IMR-90 (cell line): ENCODE measurements at places on chromosomes 5 and 9. TPM values are rescaled to one million over a fixed set of nuclear protein-coding genes. Genes with fewer than 3 reads are reported as not detected.

DNA sequence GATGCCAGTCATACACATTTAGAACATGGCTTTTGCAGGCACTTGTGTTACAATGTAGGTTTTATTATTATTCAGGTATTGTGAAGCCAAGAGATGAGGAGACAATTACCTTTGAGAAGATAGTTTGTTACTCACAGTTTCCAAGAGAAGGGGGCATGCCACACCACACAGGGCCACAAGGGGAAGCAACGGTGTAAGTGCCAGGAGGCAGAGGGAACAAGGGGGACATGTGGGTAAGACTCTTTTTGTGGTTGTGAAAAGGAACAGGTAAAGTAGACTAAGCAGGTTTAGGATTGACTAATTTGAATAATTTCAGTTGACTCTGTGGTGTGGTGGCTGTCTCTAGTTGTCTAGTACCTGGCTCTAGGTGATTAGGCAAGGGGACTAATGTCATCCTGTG lies 191.2 kb downstream of the TRPM6 start:
- no peak for DNase-seq

DNA sequence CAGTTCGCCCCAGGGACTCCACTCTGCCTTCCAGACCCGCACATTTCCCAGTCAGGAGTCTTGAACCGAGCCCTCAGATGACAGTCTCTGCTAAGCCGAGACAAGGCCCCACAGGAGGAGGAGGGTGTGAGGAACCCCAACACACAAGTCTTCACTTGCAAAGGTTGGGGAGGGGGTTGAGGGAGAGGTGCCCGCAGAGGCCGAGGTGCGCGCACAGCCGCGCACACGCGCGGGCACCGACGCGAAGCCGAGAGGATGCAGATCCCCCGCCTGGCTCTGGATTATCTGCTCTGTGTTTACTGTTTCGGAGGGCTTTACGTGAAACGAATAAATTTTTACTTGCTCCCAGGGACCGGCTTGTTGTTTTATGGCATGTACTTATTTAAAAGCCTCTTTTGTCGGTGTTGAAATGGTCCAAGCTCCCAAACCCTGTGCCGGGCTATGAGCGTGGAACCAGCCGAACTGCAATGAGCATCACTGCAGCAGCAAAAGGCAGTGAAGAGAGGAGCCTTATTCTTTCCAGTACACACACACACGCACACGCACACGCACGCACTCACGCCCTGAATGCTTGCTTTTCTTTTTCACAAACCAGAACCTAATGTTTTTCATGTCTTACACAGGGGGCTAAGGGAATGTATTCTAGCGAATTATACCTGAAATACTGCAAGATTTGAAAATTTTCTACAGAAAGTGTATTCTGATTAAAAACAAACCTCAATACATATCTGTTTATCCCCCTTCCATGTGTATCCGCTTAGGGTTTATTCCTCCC lies 297.7 kb downstream of the PARP8 start:
- DNase-seq = no peak

DNA sequence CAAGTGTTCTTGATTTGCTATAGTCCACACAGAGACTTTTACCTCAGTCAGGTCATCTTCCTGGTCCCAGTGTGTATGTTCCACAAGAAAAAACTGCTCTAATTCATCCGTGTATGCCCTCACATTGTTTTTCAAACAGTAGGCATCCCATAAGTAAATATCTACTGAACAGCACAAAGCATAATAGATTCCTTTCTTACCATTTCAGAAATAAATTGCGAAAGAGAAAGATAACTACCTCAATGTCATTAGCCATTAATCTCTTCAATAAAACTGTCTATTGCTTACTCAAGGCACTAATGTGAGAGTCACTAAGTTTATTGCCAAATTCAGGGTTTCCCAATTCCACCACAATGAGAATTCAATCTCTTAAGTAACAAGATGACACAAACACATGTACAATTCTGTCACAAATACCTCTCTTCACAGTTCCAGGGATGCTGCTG lies 9.6 kb downstream of the FBXW2 start:
- peak; percentile 38 for DNase-seq

The ANKRD18A gene
- total RNA-seq = not detected in 2 replicates

The TIMD4 gene
- total RNA-seq = not detected in 2 replicates

The NMUR2 gene
- not detected in 2 replicates for total RNA-seq

DNA sequence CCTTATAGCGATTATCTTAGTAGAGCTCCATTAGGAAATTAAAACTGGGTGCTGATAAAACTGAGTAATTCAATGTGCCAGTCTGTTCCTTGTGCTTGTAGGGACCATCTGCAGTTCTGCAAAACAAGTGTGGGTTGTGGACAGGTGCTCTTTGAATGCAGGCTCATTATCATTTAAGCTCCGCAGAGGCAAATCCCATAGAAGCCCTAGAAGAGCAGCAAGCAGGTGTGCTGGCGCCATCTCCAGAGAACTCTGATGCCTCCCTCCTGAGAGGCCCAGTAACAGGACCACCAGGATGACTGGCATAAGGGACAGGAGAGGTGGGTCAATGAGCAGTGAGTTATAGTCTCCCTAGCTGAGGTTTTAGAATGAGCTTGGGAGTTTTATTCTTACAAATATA lies 1342.4 kb upstream of the DMAC1 start:
- DNase-seq = no peak

- DNase-seq = no peak
Measured at GRCh38 chr9:132791699-132792240, 86.3 kb downstream of the AK8 start.

The PCDHB15 gene
- 0.18 and 0.28 TPM in 2 replicates for total RNA-seq

The PCA3 gene
- not detected in 2 replicates for total RNA-seq

The PCDHGA10 gene
- 6.6 and 6.9 TPM in 2 replicates for total RNA-seq

The PCAT7 gene
- total RNA-seq = not detected in 2 replicates

The RC3H2 gene
- total RNA-seq = 55.5 and 58.4 TPM in 2 replicates

The IFNA4 gene
- not detected in 2 replicates for total RNA-seq

DNA sequence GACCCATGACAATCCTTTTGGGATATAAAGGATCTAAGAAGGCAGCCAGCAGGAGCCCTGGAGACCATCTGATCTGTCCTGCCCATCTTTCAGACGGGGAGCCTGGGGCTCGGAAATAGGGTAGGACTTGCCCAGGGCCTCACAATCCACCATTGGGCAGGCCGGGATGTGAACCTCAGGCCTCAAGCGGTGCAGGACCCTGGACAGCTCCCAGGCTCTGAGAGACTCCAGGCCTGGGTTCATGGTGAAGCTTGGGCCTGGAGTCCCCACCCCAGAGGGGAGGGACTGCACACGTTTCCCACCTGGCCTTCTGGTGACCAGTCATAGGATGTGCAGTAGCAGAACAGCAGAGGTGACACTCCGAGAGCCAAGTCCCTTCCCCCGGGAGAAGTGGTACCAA lies 36.6 kb upstream of the RAPGEF1 start:
- peak; percentile 36 for DNase-seq

DNA sequence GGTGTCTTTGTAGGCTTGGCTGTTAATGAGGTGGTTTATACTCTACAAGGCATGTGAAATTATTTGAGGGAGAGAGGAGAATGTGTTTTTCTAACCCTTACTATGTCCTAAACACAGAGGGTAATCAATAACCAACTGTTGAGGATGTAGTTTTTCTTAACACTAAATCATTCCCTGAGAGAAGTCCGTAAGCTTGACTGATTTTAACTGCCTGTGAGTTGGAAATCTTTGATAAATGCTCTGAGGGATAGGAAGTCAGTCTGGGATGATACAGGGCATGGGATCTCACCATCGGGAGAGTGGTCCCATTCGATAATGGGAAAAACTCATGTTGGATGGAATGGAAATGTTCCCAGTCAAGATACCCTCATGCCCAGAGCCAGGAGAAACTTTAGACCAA lies 249.6 kb downstream of the PDZD2 start:
- DNase-seq = no peak

GRCh38 chr9:134295746-134296250 lies 30.5 kb upstream of the RXRA start:
- no peak for DNase-seq

- peak; percentile 60 for DNase-seq
Measured at GRCh38 chr9:137534256-137535119, 15.7 kb downstream of the PNPLA7 start.

- peak; percentile 67 for DNase-seq
Measured at GRCh38 chr9:128438343-128439109, 17.3 kb upstream of the ODF2 start.

GRCh38 chr9:126490871-126491567 lies 122.7 kb upstream of the LMX1B start:
- DNase-seq = peak; percentile 69

DNA sequence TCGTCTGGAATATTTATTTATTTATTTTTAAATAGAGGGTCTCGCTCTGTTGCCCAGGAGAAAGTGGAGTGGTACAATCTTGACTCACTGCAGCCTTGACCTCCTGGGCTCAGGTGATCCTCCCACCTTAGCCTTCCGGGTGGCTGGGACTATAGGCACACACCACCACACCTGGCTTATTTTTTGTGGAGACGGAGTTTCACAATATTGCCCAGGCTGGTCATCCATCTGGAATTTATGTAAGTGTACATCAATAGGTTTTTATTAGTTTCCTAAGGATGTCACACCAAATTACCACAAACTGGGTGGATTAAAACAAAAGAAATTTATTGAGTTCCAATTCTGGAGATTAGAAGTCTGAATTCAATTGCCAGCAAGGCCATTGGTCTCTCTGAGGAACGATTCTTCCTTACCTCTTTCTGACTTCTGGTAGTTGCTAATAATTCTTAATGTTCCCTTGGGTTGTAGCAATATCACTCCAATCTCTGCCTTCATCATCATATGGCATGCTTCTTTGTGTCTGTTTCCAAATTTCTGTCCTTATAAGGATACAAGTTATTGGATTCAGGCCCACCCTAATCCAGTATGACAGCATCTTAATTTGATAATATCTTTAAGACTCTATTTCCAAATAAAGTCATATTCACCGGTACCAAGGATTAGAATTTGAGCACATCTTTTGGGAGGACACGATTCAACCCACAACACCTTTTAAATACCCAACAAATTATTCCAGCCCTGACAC lies 16.3 kb upstream of the RAD23B start:
- DNase-seq = no peak

The PRSS3 gene
- 16.4 and 26.9 TPM in 2 replicates for total RNA-seq

DNA sequence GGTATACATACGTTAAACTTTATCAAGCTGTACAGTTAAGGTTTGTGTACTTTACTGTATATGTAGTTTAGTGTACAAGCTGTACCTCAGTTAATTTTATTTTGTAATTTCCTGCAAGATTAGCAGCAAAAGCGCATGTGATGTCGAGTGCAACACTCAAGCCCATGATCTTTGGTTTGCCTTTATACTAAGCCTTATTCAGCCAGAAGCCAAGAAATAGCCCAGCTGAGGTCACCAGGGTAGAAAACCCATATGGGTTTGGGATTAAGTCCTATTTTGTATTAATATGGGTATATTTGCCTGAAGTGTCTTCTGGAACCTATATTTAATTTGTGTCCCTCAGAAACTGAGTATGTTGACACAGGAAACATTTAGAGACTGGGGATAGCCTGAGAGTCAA lies 59.3 kb downstream of the ZFAND5 start:
- DNase-seq = no peak

The PHF24 gene
- not detected in 2 replicates for total RNA-seq

- DNase-seq = peak; percentile 99
Measured at GRCh38 chr9:94166236-94166975, 82.1 kb downstream of the PTPDC1 start.

DNA sequence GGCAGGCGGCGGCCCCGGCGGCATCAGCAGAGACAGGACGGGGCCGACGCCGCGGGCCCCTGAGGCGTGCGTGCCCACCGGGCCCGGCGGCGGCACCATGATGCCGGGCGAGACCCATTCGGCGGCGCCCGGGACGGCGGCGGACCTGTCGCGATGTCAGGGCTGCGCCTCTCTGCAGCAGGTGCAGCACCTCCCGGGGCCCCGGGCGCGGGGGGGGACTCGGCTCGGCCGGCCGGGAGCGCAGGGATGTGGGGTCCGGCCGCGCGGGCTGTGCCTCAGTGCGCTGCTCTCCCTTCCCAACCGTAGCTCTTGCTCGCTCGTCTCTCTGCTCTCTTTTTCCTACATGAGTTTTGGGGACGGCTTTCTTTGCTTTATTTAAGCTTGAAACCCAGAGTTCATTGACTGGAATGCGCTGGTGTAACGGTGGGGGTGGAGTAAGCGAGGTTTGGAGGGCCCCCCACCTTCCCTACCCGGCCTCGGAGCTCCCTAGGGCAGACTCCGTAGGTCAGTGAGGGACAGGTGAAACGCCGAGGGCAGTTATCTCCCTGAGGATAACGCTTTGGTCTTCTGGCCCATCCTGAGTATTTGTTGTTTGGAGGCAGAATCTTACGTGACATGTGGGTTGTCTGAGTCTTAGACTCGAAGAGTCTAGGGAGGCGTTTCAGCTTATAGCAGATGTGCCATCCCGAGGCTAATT lies 490 bp downstream of the ICE1 start:
- no peak for DNase-seq

GRCh38 chr9:91023741-91024140 lies 222.1 kb downstream of the SYK start:
- DNase-seq = no peak
